ENCODE measurements at places on chromosomes 11 and 22.

- DNase-seq, result no peak
Measured at GRCh38 chr11:83051760-83052671, 19.7 kb downstream of the RAB30 start.

DNA sequence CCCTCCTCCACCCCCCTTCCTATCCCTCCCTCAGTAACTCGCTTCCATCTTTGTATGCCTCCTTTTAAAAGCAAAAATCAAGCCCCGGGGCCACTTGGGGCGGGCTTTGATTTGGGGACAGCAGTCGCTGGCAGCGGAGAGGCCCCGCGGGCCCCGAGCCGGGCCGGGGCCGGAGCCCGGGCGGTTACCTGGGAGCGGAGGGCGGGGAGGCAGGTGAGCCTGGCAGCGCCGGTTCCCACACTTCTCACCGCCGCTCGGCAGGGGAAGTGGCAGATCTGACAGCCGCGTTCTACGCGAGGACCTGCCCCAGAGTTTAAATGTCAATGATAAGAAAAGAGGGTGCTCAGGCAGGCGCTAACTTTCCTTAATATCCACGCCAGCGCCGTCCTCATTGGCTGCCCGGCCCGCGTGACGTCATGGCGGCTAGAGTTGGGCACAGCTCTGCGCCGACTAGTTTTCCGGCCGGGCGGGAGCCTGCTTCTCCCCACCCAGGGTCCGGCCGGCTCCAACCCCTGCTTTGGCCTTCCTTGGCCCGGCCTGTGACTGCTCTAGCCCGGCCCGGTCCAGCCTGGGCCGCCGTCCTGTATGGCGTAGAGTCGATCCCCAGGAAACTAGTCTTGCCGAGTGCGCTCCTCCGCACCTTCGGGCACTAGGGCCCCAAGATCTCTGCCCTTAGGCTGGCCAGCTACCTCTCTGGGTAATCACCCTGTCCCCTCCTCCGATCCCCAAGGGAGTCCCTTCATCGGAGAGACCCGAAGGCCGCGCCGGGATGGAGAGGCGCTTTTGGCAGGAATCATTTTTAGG lies 6.7 kb upstream of the PAX6 start:
- DNase-seq, result no peak

DNA sequence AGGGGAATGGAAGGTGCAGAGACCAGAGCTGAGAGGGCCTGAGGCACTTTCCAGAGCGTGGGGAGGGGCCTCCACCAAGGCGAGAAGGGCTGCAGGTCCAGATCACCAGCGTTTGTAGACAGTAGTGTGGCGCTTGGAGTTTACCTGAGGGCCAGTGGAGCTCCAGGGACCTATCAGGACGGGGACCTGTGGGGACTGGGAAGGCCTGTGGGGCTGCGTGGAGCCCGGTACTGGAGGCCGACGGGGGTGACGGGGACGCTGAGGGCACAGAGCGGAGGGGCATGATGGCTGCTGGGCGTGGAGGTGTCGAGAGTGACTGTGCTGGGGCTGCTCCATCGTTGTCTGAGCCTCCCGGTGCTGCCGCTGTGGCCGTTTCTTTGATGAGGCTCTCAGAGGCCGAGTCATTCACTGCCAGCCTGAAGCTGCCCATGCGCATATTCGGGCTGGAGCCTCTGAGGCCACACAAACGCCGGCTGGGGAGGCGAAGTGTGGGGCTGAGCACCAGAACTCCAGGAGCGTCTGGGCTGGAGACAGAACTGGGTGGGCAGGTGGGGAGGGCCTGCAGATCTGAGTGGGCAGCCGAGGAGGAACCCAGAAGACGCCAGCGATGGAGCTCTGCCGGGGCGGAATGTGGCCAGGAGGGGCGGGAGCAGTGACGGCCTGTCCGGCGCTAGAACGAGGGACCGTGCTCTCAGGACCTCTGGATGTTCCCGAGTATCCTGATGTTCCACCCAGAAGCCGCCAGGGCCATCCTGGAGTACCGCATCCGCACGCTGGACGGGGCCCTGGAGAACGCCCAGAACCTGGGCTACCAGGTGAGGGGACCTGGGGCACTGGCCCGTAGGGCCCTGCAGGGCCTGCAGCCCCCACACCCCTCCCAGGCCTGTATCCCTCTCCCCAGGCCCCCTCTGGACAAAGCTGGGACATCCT lies 2.6 kb downstream of the PGGHG start:
- no peak for DNase-seq

GRCh38 chr11:120675171-120675570 lies 163.6 kb downstream of the GRIK4 start:
- DNase-seq, result no peak

DNA sequence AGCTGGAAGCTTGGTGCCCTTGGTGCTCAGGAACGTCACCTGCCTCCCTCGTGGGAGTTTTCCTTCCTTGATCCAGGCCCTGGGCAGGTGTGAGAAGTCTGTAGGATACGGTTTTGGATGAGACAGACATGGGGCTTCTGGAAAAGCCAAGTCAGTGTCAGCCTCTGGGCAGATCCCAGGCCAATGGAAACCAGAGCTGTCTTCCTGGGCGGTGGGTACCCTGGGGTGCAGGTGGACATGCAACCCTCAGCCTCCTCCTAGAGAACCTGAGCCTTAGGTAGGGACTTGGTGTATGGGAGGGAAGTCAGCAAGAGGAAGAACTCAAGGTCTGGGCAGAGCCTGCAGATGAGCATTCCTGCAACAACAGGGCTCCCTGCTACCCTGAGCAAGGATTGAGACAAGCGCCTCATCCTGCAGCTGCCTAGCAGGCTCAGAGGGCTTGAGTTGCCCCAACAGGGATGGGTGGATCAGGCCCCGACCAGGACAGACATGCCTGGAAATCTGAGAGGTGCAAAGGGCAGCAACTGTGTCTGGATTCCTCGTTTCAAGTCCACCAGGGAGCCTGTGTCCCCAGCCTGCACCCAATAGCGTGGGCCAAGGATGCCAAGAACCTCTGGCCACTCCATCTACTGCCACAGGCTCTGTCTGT lies 37.6 kb upstream of the SYT13 start:
- DNase-seq, result no peak

DNA sequence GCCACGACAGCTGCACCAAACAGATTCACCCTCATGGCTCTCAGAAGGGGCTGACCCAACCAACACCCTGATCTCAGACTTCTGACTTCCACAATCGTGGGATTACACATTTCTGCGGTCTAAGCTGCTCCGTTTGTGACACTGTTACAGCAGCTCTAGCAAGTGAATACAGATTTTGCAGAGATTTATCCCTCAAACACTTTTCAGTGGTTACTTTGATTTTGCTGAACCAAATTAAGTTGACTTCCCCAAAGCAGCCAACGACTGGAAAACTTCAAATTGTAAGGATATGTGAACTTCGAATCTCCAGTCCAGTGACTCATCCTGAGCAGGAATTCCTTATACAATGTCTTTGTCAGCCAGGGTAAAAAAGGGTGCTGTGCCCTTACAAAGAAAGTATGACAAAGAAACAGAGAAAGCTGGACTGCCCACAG lies 14.8 kb upstream of the INCENP start:
- DNase-seq, result no peak

DNA sequence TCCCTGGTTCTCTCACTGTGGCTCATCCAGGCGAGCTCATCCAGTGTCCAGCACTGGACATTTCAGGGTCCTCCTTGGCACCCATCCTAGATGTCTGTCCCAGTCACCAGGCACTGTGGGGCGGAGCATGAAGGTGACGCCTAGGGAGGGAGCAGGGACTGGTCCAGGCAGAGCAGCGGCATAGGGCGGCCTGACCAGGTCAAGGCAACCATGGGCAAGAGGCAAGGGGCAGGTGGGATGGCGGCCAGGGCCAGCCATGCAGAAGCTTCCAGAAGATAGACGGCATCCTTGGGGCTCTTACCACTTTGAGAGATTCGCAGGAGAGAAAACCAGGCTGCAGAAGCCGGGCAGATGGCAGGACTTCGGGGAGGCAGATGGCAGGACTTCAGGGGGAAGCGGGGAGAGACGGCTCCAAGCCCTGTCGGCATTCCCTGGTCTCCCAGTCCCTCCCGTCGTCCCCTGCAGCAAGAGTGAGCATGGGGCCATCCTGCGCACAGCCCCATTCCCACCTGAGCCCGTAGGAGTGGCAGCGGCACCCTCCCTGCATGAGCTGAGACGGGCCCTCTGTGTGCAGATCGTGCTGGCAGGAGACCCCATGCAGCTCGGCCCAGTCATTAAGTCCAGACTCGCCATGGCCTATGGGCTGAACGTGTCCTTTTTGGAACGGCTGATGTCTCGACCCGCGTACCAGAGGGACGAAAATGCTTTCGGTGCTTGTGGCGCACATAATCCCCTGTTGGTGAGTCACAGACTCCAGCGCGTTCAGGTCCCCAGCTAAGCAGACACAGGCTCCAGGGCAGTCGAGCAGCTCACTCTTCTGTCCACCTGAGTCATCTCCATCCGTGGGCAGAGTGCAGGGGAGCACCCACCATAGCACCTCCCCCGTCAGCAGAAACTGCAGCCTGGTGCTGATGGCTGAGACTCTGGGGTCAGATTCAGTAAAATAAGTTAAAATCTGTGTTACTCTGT lies 20.1 kb upstream of the PANX2 start:
- peak; percentile 78 for DNase-seq

- DNase-seq, result peak; percentile 13
Measured at GRCh38 chr22:44962741-44963454, 46.9 kb downstream of the PHF21B start.

- DNase-seq, result peak; percentile 80
Measured at GRCh38 chr11:100719809-100720221, 32.7 kb downstream of the ARHGAP42 start.

DNA sequence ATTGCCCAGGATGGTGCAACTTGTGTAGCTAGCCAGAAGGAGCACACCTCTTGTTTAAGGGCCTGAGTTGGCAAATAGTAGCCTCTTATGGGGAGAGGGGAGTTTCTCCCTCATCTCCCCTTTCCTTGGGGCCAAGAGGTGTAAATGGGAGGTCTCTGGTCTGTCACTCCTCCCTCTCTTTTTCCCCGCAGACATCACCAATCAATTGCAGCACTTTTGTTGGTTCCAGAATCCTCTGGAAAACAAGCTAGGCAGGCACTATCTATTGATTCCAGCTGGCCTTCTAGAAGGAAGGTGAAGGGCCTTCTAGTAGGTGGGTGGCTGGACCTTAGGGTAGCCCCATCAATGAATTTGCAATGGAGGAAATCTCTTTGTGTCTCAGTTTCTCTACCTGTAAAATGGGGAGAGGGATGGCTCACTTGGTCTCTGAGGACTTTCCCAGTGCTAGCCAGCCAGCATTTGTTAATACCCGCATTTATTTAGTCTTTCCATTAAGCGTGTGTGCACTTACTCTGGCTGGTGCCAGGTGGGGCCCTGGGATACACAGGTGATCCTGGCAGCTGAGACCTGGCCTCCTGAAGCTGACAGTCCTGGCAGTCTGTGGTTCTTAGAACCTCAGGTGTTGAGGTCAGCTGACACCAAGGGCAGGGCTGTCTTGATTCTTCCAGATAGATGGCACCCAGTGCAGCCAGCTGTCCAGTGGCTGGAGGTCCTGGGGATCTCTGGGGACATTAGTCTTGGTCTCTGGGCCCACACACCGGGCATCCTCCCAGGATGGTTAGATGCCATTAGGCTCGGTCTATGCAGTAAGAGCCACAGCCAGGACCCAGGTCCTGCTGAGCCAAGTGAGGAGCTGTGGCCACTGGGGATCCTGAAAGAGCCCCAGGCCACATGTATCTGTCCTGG lies 51.7 kb downstream of the TSPAN18 start:
- DNase-seq, result no peak

- DNase-seq, result no peak
Measured at GRCh38 chr11:113695207-113695606, 10.9 kb downstream of the TMPRSS5 start.

DNA sequence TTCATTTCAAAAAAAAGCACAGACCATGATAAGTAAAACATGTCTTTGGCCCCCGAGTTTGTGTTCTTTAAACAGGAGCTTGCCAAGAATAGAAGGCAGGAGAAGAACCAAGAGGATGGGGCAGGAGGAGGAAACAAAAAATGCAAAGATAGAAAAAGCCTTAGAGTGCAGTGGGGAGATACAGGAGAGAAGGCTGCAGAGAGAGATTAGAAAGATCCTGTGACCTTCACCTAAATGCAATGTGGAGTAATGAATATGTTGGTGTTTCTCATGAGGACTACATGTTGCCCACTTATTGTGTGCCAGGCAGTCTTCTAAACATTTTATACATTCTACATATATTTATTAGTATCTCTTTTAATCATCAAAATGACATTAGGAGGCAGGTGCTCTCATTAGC lies 2.3 kb upstream of the APLNR start:
- no peak for DNase-seq

- DNase-seq, result no peak
Measured at GRCh38 chr11:120752668-120753067, 241.1 kb downstream of the GRIK4 start.

- no peak for DNase-seq
Measured at GRCh38 chr11:131462622-131463021, 92.2 kb downstream of the NTM start.

DNA sequence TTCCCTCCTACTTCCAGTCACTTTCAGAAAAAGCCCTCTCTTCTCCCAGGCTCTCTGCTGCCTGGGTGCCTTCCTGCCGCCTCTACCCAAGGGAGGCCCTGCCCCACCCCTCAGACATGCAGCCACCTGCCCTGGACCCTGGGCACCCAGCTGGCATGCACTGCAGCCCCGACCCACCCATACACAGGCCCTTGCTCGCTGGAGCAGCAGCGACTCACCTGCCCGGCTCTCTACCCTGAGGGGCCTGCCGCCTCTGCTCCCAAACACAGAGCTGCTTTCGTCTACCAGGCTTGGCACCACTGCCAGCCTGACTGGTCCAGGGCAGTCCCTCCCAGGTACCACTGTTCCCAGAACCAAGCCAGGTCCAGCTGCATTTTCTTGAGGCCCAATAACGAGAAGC lies 1.2 kb upstream of the TSSK2 start:
- peak; percentile 50 for DNase-seq

- DNase-seq, result no peak
Measured at GRCh38 chr11:69931060-69931910, 112.1 kb upstream of the FGF3 start.

- no peak for DNase-seq
Measured at GRCh38 chr22:37610480-37611129, 2.0 kb downstream of the GGA1 start.

DNA sequence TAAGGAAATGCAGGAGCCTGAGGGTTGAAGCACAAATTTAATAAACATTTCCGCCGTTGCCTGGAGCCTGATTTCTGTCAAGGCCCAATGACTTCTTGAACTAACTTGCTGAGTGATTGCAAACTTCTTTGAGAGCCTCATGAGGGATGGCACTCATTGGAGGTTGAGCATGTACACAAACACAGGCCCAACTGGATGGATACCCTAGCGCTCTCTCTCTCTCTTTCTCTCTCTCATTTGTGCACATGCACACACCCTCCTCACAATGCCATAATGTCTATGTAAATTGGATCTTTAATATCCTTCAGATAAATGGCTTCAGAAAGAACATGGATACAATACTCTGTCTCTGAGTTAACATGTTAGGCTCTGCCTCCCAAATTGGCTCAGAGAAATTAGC lies 597.7 kb upstream of the CADM1 start:
- no peak for DNase-seq

GRCh38 chr22:28955817-28956216 lies 72.4 kb downstream of the ZNRF3 start:
- peak; percentile 52 for DNase-seq

All from NCI-H2171 treated with DMSO at 0.1 percent for 48 hours (cell line).